ENCODE measurements at places on chromosomes 4 and X. TPM values are rescaled to one million over a fixed set of nuclear protein-coding genes. Genes with fewer than 3 reads are reported as not detected.

- H3K27ac ChIP-seq = no peak overlapping the region
- H3K27me3 ChIP-seq = no peaks in the 10 kb centered on the region
- H3K4me1 ChIP-seq = no peaks in the 10 kb centered on the region
- DNase-seq = no peak
- no peaks in the 10 kb centered on the region for H3K36me3 ChIP-seq
These were observed 31.5 kb downstream of the NALF2 start for GRCh38 chrX:69535661-69536060.

DNA sequence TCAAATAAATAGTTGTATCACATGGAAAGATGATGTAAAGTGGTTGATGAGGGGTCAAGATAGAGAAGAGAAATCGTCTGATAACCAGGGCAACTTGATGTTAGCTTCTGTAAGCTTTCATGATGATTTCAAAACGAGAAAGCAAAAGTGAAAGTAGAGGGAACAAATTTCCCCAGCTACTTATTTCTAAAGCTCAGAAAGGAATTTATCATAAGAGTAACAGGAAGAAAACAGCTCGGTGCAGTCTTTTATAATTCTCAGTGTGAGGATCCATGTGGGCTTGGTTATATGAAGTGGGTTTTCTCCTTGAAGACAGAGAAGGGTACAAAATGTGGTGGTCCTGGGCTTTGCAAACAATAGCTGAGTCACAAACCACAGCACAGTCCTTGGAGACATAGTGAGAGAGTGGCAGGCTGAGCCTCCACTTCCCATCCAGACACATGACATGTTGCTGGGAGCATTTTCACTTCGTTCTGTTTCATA, 32.1 kb upstream of the GLRA2 start:
- peak overlapping the region; percentile 16 for H3K27ac ChIP-seq
- no peak for DNase-seq
- H3K27me3 ChIP-seq = no peaks in the 10 kb centered on the region
- H3K36me3 ChIP-seq = no peaks in the 10 kb centered on the region
- H3K4me1 ChIP-seq = no peaks in the 10 kb centered on the region

FGFBP1 gene
- total RNA-seq = 6.9 TPM

DNA sequence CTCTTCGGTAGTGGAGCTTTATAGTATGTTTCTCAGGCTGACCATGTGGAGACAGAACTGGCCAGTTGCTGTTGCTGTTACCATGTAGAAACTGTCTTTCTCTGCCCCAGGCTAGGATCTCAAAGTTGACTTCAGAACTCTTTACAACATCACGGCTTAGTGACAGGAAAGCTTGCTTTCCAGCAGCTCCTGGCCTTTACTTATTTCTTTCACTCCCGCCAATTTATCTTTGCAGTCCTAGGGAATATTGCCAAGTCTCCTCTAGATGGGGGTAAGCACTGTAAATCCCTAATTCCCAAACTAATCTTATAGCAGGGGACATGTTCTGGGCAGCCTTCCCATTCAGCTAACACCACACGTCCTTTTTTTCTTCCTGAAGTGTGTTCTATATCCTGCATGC, 631.6 kb downstream of the SPRY1 start:
- H3K27me3 ChIP-seq = no peaks in the 10 kb centered on the region
- H3K4me3 ChIP-seq = no peak overlapping the region
- no peak for DNase-seq
- H3K27ac ChIP-seq = no peak overlapping the region
- no peaks in the 10 kb centered on the region for H3K36me3 ChIP-seq

SLC25A5 gene
- 224 TPM for total RNA-seq

DNA sequence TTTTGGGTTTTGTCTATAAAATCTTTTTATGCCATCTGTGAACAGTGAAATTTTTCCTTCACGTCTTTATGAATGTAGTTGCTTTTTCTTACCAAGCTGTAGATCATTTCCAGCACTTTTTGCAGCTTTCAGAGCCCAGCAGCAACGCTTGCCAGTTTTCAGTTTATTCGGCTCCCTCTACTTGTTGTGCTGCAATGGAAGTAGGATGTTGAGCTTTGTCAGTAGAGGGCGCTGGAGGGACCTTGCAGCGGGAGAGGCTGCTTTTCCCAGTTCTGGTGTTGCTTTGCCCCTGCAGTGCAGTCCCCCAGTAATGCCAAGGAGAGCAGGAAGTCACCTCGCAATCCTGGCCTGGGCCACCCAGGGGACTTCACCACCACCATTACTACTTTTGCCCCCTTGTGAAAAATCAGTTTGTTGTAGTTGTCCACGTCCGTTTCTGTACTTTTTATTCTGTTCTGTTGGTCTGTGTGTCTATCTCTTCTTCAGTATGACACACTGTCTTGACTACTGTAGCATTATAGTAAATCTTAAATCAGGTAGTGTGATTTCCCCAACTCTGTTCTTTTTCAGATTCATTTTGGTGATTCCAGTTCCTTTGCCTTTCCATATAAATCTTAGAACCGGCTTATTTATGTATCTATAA, 21.8 kb downstream of the CMC4 start:
- H3K4me3 ChIP-seq = no peak overlapping the region
- H3K27ac ChIP-seq = no peak overlapping the region
- no peaks in the 10 kb centered on the region for H3K4me1 ChIP-seq
- peaks cover 3% of the 10 kb centered on the region for H3K36me3 ChIP-seq
- peak; percentile 51 for DNase-seq
- H3K27me3 ChIP-seq = no peaks in the 10 kb centered on the region

UGT2B17 gene
- 0.38 TPM for total RNA-seq

- no peaks in the 10 kb centered on the region for H3K27me3 ChIP-seq
- DNase-seq = no peak
- no peaks in the 10 kb centered on the region for H3K4me1 ChIP-seq
- H3K36me3 ChIP-seq = no peaks in the 10 kb centered on the region
- no peak overlapping the region for H3K4me3 ChIP-seq
These were observed 208.6 kb upstream of the SLC7A11 start for GRCh38 chr4:138450546-138451275.

PNMA6F gene
- total RNA-seq = not detected

GRCh38 chr4:139853309-139853708, 187.7 kb downstream of the MGST2 start:
- DNase-seq = no peak
- no peak overlapping the region for H3K4me3 ChIP-seq
- H3K4me1 ChIP-seq = no peaks in the 10 kb centered on the region

GRCh38 chr4:157220371-157220881, at the start of gene GRIA2:
Gene GRIA2 (plus strand): TSS chr4:157220728. CDS start chr4:157221043, 315 bp downstream.
- H3K27me3 ChIP-seq = peaks cover 10% of the 10 kb centered on the region
- H3K4me1 ChIP-seq = no peaks in the 10 kb centered on the region
- H3K36me3 ChIP-seq = no peaks in the 10 kb centered on the region
- DNase-seq = peak; percentile 91

DNA sequence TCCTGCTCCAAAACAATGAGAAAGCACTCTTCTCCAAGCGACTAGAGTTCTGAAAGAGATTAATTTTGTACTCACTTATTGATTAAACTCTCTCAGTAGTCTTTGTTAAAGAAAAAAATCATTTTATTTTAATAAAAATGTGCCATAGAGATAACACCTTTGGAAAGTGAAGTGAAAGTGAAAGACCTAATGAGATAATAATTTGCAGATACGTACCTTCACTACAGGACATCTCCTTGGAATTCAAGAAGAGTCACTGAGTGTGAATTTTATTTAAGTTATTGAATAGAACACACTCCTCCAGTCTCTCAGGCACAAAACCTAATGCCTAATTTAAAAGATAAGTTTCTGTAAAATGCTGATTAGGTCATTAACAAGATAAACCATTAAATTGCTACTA, 1070.6 kb upstream of the GRID2 start:
- no peak overlapping the region for H3K27ac ChIP-seq
- no peaks in the 10 kb centered on the region for H3K27me3 ChIP-seq
- no peaks in the 10 kb centered on the region for H3K4me1 ChIP-seq

GRCh38 chr4:69640289-69640688, 847 bp upstream of the UGT2A2 start:
- H3K36me3 ChIP-seq = no peaks in the 10 kb centered on the region
- DNase-seq = no peak
- H3K4me1 ChIP-seq = no peaks in the 10 kb centered on the region
- no peaks in the 10 kb centered on the region for H3K27me3 ChIP-seq
